ENCODE measurements at places on chromosomes 7 and 10.

DNA sequence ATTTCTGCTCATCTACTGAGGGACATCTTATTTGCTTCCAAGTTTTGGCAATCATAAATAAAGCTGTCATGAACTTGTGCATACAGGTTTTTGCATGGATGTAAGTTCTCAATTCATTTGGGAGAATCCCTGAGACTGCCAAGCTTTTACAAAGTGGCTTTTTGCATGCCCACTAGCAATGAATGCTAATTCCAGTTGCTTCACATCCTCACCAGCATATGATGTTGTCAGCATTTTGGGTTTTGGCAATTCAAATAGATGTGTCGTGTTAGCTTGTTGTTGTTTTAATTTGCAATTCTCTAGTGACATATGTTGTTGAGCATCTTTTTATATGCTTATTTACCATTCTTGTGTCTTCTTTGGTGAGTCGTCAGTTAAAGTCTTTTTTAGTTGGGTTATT lies 57.2 kb downstream of the RAB18 start:
- no peak for DNase-seq

GRCh38 chr7:30448461-30449189 lies 30.0 kb downstream of the NOD1 start:
- no peak for DNase-seq

DNA sequence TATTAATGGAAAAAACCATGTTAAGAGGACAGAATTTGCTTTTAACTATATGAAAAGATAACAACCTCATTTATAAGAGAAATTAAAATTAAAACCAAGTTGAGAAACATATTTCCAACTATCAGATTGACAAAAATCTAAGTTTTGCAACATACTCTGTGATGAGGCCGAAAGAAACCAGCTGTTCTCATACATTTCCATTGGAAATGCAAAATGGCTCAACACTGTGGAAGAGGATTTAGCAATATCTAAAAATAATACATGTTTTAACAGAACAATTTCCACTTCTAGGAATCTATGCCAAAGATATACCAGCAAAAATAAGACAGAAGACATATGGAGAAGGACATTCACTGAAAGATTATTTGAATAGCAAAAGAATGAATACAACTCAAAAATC lies 268.8 kb downstream of the DYNC1I1 start:
- no peak for DNase-seq

GRCh38 chr7:112484671-112485167 lies 3.9 kb downstream of the LSMEM1 start:
- DNase-seq = no peak

DNA sequence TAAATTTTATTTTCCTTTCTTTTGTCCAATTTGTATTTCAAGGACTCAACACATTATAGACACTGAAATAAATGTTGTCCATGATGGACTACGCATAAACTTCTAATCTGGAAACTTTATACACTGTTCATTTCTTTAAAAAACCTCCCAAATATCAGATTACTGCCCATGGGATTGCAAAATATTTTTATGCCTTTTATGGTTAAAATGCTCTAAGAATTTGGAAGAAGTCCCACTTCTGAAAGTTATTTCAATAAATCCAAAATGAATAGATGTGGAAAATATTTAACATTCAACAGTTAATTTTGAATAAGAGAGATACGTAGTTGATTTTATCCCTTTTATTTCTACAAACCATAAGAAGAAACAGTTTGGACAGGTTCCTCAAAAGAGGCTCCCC lies 46.1 kb downstream of the CABCOCO1 start:
- no peak for DNase-seq
